B cell (primary cell): ENCODE measurements at places on chromosomes 7 and 10. TPM values are rescaled to one million over a fixed set of nuclear protein-coding genes. Genes with fewer than 3 reads are reported as not detected.

DNA sequence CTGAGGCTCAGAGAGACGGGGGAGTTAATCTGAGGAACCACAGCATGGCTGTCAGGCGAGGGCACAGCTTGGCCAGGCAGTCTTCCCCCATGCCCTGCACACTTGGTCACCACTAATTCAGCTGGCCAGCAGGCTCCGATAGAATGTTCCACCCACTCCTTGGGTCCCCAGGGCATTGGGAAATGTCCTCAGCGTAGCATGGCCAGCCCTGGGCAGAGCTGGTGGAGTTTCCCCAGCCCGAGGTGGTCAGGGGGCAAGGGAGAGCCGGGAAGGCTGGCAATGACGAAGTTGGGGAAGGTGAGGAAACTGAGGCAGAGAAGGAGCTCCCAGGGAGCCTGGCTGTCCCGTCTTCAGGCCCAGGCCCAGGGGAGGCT is 12.1 kb upstream of the GRIFIN start:
- no peak for DNase-seq

MYO3A gene
- polyA plus RNA-seq, result 0.27 and 0.43 TPM in 2 replicates

GRCh38 chr10:59362959-59363381 is 621 bp upstream of the FAM13C start:
- no peak for DNase-seq

DNA sequence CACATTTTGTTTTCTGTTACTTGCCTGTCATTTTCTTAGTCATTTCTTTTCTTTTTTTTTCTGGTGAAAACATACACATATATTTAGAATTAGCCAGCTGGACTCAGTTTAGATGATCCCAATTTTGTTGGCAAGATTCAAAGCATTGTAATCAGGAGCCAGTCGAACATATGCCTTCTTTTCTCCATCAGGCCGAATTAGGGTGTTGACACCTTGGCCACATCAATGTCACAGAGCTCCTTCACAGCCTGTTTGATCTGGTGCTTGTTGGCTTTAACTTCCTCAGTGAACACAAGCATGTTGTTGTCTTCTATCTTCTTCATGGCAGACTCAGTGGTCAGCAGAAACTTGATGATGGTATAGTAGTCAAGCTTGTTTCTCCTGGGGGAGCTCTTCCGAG is 32.6 kb downstream of the PHF14 start:
- DNase-seq, result no peak

DNA sequence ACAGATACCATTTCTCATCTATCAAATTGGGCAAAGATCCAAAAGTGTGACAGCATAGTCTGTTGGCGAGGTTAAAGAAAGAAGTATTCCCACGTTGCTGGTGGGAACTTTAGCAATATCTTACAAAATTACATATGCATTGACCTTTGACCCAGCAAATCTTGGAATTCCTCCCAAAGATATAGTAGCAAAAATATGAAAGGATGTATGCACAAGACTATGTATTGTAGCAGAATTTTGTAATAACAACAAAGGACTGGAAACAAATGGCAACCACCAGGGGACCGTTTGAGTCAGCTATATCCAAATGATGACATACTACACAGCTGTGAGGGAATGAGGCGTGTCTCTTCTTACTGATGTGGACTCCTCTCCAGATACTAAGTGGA is 50.2 kb downstream of the KCNH2 start:
- DNase-seq, result no peak
